Activated T-helper 1 cell treated with anti-CD3 and anti-CD28 coated beads, Interleukin-2, amount 50 U/mL, for 16 hours (primary cell): ENCODE measurements at places on chromosomes 1 and 21.

DNA sequence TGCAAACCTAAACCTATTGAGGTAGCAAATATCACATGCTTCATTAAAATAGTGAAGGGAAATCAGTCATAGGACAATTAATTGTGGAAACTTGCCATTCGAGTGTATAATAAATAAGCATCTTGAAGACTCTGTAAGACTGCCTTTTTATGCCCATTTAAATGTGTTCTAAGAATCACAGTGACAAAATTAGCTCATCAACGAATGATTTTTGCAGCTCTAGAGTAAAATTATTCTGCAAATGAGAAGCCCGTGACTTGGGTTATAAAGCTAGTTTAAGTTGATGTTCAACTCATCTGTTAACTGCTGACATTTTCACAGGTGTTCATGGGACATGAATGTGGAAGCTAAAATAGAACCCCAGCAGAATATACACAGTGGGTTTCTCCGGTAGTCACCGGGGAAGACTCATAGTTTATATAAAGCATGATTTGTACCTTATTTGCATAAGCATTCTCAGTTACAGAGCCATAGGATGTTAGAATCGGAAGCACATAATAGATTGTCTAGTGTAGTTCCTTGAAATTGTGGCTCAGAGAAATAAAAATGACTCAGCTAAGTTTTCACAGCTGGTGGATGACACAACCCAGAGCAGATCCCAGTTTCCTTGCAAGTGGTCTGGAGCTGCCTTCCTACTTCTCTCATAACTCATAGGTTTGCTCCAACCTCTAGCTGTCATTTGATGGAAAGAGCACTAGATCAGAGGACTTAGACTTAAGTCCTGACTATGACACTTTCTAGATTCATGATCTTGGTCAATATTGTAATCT is 107.3 kb downstream of the UCHL5 start:
- DNase-seq: no peak

DNA sequence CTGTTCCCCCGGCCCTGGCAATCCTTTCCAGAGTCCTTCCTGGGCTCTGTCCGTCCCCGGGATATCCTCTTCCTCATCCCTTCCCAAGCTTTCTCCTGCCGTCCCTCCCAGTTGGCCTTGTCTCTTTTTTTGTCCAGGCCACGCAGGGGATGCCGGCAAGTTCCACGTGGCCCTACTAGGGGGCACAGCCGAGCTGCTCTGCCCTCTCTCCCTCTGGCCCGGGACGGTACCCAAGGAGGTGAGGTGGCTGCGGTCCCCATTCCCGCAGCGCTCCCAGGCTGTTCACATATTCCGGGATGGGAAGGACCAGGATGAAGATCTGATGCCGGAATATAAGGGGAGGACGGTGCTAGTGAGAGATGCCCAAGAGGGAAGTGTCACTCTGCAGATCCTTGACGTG is 13.4 kb upstream of the SVBP start:
- no peak for DNase-seq

- no peak for DNase-seq
These were observed 198.9 kb downstream of the TTLL7 start for GRCh38 chr1:83800066-83800465.

- DNase-seq: peak; percentile 10
These were observed 1.7 kb downstream of the TNFSF4 start for GRCh38 chr1:173205146-173206051.

DNA sequence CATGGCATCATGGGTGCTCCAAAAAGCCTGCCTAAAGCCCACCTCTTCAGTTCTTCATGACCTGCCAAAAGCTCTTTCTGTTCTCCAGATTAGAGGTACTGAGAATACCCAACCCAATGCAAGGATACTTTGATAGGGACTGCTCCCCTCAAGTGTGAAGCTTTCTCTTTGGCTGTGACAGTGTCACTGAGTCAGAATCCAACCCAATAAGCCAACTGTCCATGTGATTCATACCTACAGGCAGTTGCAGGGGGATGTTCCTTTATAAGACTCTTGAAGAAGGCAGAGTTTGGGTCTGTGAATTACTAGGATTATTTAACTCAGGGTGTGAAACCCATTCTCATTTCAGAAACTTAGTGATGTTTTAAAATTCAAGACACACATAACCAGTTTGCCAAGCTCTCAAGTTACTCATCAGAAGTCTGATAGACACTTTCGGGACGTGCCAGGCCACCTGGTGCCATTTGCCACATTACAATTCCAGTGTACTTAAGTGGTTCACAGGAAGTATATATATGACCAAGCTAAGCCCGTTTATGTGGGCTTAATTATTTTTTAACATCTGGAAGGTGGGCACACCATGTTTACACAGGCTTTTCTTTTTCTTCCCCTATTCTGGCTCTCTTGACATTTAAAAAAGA is 265.8 kb downstream of the NFIA start:
- DNase-seq: no peak

DNA sequence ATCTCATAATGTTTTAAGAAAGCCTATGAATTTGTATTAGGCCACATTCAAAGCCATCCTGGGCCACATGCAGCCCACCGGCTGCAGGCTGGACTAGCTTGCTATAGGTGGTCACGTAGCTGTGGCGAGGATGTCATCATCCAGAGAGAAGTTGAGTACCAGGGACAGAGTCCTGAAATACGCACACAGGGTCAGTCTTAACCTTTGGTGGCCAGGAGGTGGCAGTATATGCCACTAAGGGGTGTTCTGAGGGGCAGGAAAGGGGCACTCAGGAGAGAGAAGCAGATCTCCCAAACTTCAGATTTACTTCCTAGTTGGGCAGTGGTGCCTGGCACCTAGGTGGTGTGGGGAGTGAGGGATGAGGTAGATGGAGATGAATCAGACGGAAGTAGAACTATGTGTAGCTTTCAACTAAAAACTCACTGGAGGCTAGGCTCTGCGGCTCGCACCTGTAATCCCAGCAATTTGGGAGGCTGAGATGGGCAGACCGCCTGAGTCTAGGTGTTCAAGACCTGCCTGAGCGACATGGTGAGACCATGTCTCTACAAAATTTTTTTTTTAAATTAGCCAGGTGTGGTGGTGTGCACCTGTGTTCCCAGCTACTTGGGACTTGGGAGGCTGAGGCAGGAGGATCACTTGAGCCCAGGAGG is 16.3 kb upstream of the CDK18 start:
- DNase-seq: no peak
